Left cardiac atrium (tissue), 4 donors: ENCODE measurements at places on chromosomes 16 and 17. TPM values are rescaled to one million over a fixed set of nuclear protein-coding genes. Genes with fewer than 3 reads are reported as not detected.
A peak's percentile ranks its signal among the peaks of the same experiment; 100 is the strongest.

Gene GNGT2
- total RNA-seq = 1.9 TPM

Gene CCDC144A
- total RNA-seq = 3.4 TPM

Gene TMIGD1
- total RNA-seq = not detected

Gene CCDC200
- not detected for total RNA-seq

Gene ZNF287
- total RNA-seq = 6.7 TPM

Gene HASPIN
- 0.47 TPM for total RNA-seq

Gene PYDC1
- total RNA-seq = not detected

Gene EXOC3L1
- 1.9 TPM for total RNA-seq

Gene NFATC2IP
- total RNA-seq = 15.0 TPM

Gene CHP2
- not detected for total RNA-seq

- no peak for DNase-seq
Measured at GRCh38 chr16:12771341-12771798, 32.3 kb downstream of the CPPED1 start.

DNA sequence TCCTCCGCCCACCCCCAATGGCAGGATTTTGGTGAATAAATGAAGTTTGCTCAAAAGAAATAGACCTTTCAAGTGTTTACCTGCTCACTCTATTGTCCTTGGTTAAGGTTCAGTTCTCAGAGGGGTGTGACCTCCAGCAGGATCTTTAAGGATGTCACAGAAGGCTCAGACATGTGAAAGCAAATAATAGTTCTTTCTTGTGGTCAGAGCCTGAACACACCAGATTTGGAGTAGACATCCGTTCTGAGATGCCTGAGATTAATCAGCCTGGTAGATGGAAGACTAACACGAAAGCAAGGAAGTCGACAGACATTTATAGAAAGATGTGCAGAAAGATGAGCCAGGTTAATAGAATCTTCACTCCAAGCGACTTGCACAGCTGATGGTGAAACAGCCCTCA is 557.9 kb upstream of the CDH11 start:
- no peak for DNase-seq

DNA sequence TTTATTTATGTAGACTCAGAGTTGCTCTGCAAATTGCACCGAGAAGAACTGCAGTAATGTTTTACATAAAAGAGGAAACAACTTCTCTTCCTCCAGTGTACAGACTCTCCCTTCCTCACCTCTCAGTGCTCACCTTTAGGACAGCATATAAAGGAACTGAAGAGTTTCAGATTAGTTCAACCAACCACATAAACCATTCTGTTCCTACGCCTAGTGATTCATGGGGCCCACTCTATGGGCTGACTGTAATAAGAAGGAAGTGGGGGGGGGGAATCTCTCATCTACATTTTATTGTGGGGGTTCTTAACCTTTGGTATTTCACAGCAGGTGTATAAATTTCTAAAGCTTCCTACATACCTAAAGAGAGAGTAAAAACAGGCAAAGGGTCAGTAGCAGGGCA is 18.3 kb downstream of the ZSWIM7 start:
- no peak for DNase-seq

- DNase-seq = no peak
Measured at GRCh38 chr17:80455784-80456183, 20.6 kb downstream of the NPTX1 start.

DNA sequence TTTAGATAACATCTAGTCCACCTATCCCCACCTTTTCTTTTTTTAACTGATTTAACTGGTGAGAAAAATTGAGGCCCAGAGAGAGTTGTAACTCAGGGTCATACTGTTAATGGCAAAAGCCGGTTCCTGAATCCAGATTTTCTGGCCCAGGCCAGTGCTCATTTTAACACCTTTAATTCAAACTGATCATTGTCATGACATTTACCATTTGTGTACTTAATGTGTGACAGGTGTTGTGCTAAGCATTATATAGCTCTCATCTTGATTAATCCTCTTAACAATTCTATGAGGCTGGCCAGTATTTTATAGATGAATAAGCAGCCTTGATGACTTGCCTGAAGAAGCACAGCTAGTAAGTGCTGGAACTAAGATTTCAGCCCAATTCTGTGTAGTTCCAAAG is 14.4 kb downstream of the RHOT1 start:
- DNase-seq = no peak

DNA sequence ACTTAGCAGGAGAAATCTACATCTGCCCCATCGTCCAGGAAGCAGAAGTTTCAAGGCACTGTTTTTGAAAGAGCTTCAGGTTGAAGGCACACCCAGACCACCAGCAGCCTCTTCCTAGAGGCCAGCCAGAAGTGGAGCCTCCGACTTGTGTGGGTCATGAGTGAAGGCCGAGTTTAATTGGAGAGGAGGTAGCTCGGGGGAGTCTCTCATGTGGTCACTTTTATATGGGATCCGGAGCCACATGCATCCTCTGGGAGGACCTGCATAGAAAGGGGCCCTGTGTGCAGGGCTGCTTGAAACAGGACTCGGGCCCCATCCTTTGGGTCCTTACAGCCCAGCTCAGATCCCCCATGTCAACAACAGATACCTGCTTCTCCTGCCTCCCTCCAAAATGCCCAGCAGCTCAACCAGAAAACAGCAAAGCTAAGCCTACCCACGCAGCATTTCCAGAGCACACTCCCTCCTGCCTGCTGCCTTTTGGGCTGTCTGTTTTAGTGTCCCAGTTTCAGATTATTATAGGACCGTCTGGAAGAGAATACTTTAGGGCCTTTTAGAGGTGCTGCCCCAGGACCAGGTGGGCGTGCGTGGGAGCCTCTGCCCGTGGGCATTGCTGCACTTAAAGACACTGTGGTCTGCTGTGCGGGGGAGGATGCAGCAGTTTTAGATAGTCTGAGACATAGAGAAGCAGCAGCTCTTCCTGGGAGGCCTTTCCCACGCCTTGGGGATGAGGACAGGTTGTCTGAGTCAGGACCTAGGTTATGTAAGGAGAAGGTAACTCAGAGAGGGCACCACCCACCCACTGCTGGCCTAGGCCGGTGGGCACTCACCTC is 29.5 kb downstream of the MPRIP start:
- DNase-seq = peak; percentile 8

GRCh38 chr17:10812674-10813073 is 8.8 kb upstream of the TMEM238L start:
- DNase-seq = peak; percentile 29

DNA sequence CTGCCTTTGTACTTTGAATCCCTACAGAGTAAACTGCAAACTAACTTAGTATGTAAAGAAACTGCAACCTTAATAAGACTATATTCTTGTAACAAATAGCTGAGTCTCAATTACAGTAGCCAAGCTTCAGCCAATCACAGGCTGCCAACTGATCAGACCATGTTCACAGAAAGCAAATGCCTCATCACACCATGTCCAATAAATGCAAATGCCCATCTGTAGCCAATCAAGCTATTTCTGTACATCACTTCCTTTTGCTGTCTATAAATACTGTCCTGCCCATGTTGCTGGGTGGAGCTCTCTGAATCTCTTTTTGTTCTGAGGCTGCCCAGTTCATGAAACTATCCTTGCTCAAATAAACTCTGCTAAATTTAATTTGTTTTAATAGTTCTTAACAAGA is 531.7 kb upstream of the TOM1L1 start:
- DNase-seq = no peak
